Natural killer cell (primary cell): ENCODE measurements at places on chromosomes 13 and 19. TPM values are rescaled to one million over a fixed set of nuclear protein-coding genes. Genes with fewer than 3 reads are reported as not detected.

KIR3DL1 gene
- 97.1 TPM for total RNA-seq

- DNase-seq, result no peak
These were observed 9.3 kb upstream of the RUBCNL start for GRCh38 chr13:46396341-46396740.

DNA sequence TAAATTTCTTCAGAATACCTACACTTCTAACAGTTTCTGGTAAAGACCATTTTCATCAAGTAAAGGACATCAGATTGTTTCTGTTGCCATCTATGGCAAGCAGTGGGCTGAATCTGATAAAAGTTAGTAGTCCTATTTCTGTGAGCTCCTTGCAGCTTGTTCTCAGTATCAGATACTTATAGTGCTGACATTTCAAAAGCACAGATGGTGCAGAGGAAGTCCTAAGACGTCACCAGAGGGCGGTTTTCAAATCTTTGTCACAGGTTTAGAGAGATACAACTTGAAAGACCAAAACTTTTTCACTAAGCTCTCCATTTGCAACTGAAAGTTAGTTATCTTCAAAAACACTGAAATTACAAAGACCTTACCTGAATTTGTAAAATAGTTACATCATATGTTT, 719.8 kb downstream of the SLITRK1 start:
- no peak for DNase-seq

ERICH4 gene
- total RNA-seq, result not detected

DNA sequence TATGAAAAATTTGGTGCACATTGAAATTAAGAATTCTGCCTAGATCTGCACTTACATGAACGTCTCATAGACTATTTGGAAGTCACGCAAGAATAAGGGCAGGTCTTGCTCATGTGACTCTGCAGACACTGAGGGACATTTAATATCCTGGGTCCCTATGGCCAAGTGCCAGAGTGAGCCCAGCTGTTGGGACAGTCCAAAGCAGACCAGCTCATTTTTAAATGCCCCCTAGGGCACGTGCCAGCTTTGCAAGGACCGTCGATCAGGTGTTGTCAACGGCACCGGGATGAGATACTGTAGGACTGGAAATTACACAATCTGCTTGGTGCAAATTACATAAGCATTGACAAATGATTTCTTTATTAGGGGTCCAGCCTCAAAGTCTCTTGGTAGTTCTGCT, 293.6 kb downstream of the TEX29 start:
- DNase-seq, result no peak

THOP1 gene
- total RNA-seq, result 31.6 TPM

GFY gene
- not detected for total RNA-seq

SELENOV gene
- not detected for total RNA-seq

- DNase-seq, result no peak
These were observed 8.8 kb downstream of the ELOF1 start for GRCh38 chr19:11550265-11550664.

- DNase-seq, result no peak
These were observed 244.5 kb downstream of the EFNB2 start for GRCh38 chr13:106291006-106291405.

DNA sequence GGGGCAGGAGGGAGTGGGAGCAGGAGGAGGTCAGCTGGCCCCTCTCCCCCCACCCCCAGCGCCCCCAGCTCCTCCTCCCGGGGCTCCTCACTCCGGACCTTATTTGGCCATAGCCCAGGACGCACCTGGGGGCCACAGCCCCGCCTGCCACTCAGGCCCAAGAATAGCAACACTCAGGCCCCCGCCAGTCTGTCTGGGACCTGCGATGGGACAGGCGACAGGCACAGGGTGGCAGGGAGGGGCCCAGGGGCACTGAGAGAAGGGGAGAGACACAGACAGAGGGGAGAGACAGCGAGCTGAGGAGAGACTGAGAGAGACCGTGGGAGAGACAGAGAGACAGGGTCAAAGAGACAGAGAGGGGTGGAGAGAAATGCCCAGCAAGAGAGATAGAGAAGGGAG, 10.2 kb downstream of the JOSD2 start:
- no peak for DNase-seq

INAFM1 gene
- 9.1 TPM for total RNA-seq

GRCh38 chr13:100584896-100585295, 3.7 kb downstream of the GGACT start:
- DNase-seq, result peak; percentile 48

RGS9BP gene
- 0.12 TPM for total RNA-seq

DNA sequence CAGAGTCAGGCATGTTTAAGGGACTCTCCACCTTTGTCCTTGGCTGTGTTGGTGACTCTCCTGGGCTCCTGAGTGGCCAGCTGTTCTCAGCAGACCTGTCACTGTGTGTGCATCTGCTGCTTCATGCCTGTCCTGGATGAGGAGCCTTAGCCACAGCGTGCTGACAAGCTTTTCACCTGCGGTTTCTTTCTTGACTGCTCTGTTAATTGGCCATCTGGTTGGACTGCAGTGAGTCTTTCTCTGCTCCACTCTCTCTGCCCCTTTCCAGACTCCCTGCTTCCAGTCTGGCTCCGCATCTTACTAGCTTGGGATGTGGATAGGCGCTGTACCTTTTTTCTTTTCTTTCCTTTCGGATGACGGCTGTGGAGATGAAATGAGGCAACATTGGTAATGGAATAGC, 38.8 kb downstream of the POLR1D start:
- DNase-seq, result no peak

LILRB4 gene
- 3.6 TPM for total RNA-seq

QPCTL gene
- total RNA-seq, result 11.5 TPM

DNA sequence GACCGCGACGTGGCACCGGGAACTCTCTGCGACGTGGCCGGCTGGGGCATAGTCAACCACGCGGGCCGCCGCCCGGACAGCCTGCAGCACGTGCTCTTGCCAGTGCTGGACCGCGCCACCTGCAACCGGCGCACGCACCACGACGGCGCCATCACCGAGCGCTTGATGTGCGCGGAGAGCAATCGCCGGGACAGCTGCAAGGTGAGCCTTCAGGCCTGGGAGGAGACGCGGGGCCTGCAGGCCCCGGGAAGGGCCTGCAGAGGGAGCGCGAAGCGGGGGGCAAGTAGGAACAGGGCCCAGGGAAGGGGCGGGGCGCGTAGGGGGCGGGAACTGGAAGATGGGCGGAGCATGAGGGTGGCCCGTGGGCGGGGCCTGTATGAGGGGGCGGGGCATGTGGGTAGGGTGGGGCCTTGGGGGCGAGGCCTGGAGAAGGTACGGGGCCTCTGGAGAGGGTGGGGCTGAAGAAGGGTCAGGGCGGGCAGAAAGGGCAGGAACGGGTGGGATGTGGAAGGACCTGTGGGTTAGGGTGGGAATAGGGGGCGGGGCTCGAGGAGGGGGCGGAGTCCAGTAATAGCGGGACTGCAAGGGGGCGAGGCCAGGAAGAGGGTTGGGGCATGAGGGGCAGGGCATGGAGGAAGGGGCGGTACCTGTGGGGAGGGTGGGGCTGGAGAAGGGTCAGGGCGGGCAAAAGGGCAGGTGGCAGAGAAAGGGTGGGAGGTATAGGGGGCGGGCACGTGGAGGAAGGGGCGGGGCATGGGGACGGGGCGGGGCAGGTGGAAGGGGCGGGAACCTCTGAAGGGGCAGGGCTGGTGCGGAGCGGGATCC, 2.5 kb downstream of the CFD start:
- DNase-seq, result peak; percentile 53

- DNase-seq, result peak; percentile 95
These were observed at the start of gene ZNF541 for GRCh38 chr19:47573071-47574026. ZNF541 (minus strand) TSS chr19:47573148; CDS start chr19:47555856, 17,292 bp downstream.

DNA sequence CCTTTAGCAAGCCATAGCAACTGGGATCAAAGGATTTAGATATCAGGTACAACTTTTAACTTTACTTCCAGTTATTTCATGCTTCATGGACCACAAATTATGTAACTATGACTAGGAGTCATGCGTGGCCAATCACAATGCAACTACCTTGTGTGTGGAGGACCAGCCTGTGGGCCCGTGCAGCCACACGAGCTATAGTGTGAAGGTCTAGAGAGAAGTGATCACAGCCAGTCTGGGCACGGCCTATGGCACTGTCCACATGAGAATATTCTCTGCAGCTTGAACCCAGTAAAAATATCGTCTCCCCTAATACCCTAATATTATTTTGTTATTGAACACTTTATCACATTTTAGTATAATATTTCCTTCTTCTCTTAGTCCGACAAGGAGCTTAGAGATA, 464.9 kb upstream of the MIR17HG start:
- DNase-seq, result no peak

DNA sequence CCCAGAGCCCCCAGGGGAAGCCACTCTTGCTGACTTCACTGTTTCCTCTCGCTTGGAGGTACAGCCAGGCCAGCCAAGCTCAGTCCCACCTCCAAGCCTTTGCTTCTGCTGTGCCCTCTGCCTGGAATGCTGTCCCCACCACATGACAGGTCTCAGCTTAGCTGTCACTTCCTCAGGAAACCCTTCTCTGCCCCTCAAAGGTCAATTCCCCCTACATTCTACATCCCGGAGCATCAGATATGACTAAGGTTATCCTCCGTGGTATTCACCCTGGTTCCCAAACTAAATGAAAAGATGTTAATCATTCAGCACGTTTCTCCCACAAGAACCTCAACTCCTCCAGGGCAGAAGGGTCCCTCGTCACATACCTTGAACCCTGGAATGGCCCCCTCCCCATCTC, 53.5 kb downstream of the PTPRS start:
- no peak for DNase-seq
